Substantia nigra (tissue), 51 donors: ENCODE measurements at places on chromosomes 5 and 9.

GRCh38 chr9:110700953-110701352 lies 32.4 kb downstream of the MUSK start:
- no peak for DNase-seq

- no peak for DNase-seq
Measured at GRCh38 chr5:82023644-82024043, 51.8 kb downstream of the ATG10 start.

DNA sequence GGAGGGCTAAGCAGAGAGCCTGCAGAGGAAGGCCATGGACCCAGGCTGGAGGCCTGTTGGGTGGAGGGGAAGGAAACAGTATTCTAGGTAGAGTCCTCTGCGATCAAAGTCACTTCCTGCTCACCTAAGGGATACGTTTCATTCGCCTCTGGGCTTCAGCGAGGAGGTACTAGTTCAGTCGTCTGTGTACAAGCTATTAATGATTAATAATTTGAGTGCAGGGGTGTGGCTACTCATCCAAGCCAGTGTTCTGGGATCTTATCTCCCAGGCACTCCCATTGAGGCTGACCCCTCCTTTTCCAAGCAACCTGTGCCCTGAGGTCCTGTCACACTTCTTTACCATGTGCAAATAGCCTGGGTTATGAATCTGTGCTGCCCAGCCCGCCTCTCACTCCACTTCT lies 25.2 kb downstream of the RALGPS1 start:
- no peak for DNase-seq

DNA sequence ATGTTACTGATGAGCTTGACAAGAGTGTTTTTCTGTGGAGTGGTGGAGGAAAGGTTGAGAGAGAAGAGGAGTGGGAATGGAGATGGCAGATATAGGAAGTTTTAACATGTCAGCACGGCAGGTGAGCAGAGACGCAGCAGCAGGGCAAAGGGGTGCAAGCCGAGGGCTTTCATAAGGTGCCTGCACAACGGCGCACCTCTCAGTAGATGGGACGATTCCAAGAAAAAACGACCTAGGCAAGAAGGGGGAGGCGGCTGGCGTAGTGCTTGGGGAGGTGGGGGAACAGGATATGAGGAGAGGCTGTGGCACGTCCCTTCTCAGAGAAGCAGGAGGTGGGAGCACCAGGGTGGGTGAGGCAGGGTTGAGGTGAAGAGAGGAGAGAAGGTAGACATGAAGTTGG lies 24.5 kb downstream of the ARPC5L start:
- no peak for DNase-seq
